ENCODE measurements at places on chromosomes 16 and 17.
A peak's percentile ranks its signal among the peaks of the same experiment; 100 is the strongest.

DNA sequence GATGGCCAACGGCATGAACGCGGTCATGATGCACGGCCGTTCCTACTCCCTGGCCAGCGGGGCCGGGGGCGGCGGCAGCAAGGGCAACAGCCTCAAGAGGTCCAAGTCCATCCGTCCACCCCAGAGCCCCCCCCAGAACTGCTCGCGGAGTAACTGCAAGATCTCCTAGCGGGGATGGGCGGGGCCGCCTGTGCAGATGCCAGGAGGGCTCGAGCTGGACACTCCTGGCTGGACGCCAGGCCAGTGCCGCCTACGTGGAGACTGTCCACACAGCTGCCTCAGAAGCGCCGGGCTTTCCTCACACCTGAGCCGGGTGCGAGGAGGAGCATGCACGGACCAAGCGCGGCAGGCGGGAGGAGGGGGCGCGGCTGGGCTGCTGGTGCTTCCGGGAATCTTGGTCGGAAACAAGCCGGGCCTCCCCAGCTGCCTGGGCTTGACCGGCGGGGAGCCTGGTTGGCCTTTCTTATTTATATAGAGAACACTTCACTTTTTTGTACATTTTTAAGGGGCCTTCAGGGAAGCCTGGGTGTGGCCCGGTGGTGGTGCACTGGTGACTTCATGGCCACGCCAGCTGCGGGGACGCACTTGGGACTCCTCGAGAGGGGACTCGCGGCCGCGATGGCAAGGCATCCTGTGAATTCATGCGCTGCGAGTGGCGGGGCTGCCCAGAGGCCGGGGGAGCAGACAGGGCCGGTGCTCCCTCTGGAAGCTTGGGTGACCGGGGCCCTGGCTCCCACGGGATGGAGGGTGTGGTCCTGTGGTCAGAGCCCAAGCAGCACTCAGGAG is 3.1 kb upstream of the WFIKKN1 start:
- DNase-seq, result peak; percentile 56

- no peak for DNase-seq
Observed at GRCh38 chr17:4487820-4488716, 10.6 kb upstream of the SPNS2 start.

GRCh38 chr16:88460496-88461330 is 7.6 kb downstream of the ZFPM1 start:
- no peak for DNase-seq

- no peak for DNase-seq
Observed at GRCh38 chr17:7383742-7384488, 3.0 kb downstream of the TNK1 start.

DNA sequence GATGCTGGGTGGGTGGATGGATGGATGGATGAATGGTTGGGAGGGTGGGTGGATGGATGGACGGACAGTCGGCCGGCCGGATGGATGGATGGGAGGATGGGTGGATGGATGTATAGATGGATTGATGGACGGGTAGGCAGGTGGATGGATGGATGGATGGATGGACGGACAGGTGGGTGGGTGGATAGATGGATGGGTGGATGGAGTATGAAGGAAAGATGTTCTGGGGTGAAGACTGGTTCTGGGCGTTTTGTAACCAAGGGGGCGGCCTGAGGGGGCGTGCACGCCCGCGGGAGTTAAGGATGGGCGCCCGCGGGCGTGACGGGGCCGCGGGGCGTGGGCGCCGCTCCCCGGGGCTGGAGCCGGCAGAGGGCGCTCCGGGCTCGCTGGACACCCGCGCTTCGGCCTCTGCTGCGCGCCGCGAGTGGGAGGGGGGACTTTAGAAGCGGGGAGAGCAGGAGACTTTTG is at the start of gene NECAB2:
Gene NECAB2, plus strand, starts transcription at position 407 of the 468 bp plus-strand sequence. CDS start 405 bp downstream, outside the sequence.
- DNase-seq, result peak; percentile 12

DNA sequence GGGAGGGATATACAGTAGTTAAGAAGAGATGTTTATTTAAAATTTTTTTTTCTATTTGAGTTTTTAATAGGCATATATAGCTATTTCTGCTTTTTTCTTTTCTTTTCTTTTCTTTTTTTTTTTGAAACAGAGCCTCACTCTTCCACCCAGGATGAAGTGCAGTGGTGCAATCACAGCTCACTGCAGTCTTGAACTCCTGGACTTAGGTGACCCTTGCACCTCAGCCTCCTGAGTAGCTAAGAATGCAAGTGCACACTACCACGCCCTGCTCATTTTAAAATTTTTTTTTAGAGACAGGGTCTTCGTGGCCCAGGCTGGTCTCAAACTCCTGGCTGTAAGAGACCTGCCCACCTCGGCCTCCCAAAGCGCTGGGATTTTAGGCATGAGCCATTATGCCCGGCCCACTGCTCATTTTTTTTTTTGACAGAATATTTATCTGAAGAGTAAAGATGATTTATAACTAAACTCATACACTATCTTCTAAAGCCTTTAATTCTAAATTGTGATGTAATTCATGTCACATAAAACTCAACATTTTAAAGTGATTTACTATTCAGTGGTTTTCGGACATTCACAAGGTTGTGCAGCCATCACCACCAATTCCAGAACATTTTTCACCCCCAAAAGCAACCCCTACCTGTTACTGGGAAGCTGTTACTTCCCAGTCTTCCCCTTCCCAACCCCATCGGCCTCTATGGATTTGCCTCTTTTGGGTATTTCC is 106.0 kb downstream of the VPS53 start:
- DNase-seq, result no peak

DNA sequence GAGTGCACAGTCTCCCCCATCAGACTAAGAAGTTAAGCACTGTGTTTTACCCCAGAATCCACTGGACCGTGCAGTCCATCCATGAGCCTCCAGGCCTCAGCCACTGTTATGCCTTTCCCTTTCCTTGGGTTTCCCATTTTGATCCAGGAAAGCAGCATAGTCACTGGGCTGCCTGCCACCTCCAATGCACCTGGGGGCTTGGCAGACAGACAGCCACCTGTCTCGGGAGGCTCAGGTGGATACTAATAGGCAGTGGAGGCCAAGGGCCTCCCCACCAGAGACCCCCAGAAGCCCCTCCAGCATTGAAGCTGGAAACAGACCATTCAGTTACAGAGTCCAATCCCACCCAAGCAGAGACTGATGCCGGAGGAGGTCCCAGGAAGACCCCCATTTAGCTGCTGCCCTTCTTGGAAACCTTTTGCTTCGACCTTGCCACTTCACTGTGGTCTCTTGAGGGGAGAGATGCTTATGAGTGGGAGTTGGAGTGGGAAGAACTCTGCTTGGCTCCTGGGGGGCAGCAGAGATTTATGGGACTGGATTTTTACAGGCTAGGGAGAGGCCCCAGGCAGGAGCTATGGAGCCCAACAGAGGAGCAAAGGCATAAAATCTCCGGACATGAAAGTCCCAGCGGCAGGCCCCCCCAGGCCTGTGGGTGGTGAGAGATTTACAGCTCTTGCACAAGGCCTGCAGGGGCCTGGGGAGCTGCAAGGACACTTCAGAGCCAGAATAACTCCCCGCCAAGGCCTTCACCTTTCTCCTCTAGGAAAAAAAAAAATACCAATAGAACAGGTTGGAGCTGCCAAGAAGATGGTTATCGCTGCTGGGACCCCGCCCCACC is 12.2 kb upstream of the SP2 start:
- no peak for DNase-seq

GRCh38 chr16:88700636-88701482 is 5.3 kb downstream of the RNF166 start:
- DNase-seq, result peak; percentile 76

- no peak for DNase-seq
Observed at GRCh38 chr17:34389126-34389750, 26.2 kb upstream of the CCL1 start.

- DNase-seq, result peak; percentile 63
Observed at GRCh38 chr16:25135254-25135878, 23.8 kb downstream of the LCMT1 start.

GRCh38 chr16:69417520-69418199 is 6.8 kb upstream of the CYB5B start:
- no peak for DNase-seq

DNA sequence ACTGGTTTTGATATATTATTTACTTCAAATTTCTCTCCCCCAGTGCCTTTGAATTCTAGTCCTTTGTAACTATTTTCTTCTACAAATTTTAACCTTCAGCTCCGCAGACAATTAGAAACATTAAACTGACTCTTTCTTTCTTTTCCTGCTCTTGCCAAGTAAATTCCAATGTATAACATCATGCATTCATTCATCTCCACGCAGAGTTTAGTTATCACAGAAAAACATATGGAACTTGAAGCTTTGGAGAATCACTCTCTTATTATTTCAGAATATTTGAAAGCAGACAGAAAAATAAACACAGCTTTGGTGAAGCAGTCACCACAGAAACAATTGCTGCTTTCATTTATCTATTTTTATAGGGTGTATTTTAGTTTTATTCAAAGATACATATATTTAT is 778.7 kb upstream of the CDH8 start:
- no peak for DNase-seq

- DNase-seq, result peak; percentile 88
Observed at GRCh38 chr17:19362277-19363113, at the start of gene B9D1. B9D1 (minus strand) TSS chr17:19362723; CDS start chr17:19362569, 154 bp downstream.
